GM12864 (cell line): ENCODE measurements at places on chromosomes 16 and 17.

GRCh38 chr17:74442670-74443515, 11.0 kb downstream of the GPRC5C start:
- DNase-seq: no peak

DNA sequence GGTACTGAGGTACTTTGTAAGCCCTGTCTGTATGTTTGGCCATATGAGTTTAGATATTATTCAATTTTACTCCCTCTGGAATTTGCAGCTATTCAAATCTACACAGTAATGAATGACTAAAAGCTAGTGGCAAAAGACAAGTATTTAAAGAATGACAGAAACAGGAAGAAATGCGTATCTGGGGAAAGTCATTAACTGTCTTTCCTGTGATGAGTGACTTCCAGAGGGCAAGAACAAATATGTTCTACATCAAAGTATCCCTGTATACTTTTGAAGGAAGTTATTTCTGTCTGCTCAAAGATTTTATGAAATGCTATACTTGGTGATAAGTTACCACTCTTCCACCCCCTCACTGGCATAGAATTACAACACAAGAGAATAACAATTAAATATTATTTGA, 489.3 kb upstream of the SOX9 start:
- DNase-seq: no peak

DNA sequence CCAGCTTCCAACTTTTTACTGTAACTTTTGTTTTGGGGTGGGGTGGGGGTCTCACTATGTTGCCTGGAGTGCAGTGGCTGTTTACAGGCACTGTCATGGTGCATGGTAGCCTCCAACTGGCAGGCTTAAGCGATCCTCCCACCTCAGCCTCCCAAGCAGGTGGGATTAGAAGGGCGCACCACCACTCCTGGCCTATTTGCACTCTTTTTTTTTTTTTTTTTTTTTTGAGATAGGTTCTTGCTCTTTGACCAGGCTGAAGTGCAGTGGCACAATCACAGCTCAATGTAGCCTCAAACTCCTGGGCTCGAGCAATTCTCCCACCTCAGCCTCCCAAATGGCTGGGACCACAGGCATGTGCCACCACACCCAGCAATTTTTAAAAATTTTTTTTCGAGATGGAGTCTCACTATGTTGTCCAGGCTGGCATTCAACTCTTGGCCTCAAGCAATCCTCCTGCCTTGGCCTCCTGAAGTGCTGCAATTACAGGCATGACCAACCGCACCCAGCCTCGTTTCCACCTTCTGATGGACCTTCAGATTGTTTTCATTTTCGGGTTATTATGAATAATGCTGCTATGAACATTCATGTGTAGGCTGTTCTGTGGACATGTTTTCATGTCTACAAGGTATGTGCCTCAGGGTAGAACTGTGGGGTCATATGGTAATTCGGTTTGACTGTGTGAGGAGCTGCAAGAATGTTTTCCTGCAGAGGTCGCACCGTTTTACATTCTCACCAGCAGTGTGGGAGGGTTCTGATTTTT, 10.9 kb downstream of the TRAP1 start:
- DNase-seq: no peak

- no peak for DNase-seq
Measured at GRCh38 chr16:70695331-70696070, 9.6 kb upstream of the MTSS2 start.

DNA sequence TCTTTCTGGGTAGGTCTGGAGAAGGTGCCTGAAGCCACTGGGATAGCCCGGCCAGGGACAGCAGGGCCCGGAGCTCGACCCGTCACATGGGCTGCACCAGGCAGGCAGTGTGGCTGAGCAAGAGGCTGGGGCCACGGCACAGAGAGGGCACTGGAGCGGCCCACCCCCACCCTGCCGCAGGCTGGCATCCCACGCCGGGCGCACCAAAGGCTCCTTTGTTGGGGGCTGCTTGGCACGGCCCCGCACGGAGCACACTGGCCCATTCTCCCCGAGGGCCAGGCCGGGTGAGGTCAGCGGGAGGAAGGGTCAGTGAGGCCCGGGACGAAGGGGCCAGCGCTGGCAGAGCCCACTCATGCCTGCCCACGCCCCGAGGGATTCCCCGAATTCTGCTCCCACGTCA, 36.5 kb upstream of the PVALEF start:
- DNase-seq: no peak

DNA sequence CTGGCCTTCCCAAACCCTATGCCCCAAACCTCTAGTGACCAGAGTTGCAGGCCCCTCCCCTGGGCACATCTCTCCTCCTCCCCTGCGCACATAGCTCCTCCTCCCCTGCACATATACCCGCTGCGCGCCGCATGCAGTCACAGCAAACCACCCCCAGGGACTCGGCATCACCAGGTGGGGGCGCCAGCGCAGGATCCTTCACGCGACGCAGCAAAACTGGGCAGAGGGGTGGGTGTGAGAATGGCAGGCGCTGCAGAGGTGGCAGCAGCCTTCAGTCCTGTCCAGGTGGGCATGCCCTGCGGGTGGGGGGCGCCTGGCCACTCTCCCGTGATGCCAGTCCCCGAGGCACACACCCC, 5.6 kb downstream of the CORO6 start:
- peak; percentile 71 for DNase-seq

DNA sequence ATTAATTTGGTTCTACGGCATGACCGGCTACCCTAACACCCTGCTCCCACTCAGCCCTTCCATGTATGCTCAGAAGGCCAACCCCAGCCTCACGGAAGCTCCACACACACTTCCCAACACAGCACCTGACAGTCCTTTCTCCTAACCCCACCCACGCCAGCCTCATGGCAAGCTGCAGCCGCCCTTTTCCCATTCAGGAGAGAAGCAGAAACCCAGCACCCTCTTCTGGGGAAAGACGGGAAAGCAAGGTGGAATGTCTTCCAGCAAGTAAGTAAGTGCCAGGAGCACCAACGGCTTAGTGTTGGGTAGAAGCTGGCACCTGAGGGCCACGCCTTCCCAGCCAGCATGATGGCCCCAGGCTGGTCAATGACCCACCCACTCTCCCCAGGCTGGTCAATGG, 32.1 kb downstream of the ABR start:
- no peak for DNase-seq

DNA sequence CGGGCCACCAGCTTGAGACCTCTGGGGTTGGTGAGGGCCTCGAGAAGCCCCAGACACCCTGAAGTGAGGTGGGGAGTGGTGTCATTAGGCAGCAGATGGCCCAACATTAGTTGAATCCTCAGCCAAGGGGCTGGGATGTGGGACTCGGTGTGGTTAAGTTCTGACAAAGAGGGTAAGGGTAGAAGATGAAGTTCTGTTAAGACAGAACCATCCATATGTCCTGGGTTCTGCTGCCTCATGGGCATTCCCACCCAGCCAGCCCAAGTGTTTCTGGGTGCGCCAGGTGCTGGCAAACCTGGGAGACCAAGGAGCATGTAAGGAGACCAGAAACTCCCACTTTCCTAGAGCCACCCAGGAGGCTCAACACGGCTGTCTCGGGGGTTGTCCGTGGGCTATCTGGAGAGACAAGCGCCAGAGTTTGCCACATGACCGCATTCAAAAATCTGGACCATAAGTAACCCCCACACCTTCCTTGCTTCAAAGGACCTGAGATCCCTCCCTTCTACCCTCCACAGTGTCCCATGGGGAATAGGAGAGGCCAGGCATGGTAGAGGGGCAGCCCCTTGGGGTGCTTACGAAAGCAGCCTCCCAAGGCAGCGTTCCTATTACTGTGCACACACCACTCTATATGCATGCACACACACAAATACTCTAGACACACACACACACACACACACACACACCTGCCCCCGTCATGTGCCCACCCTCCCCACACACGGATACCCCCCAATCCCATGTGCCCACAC, 128.7 kb downstream of the C16orf78 start:
- DNase-seq: no peak

DNA sequence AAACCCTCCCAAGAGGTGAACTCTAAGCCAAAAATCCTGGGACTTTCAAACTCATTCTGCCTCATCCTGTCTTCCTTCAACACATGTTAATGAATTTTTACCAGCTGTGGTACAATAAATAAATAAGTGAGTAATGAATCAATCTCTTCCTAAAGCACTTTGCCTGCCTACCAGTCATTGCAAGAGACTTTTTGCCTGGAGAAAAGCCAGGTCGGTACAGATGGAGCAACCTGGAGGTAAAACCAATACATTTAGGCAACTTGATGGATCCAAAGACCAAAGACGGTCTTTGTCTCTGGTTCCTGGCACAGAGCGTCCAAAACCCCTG, 324.2 kb downstream of the PMP22 start:
- no peak for DNase-seq

DNA sequence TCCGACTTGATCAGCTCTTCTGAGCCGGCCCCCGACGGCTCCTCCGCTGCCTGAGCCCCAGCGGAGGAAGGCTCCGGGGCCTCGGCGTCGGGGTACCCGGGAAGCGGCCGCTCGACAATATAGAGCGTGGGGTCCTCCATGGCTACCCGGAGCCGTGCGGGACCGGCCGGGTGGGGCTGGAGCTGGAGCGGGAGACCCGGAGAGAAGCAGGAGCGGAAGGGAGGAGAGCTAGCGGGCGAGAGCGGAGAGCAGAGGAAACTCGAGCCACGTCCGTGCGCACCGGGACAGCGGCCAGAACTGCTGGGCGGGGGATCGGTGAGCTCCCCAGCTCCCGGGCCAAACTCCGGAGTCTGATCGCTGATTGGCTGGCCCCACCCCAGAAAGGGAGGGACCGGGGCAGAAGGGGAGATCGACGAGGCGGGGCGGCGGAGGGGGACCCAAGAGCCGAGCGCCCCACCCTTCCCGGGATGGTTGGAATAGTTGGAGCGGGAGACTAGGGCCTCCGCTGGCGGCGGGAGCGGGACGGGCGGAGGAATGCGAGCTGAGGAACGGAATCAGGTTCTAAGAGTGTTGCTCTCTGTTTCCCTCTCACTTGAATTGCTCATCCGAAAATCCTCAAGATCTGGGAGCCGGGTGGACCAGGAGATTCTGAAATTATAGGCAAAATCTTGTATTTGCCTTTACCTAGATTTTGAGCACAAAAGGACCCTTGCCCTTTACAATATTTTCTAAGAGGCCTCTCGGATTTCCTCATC, at the start of gene CAVIN1:
CAVIN1 (minus strand) TSS at position 299 of the 755 bp plus-strand sequence; CDS start at position 140, 159 bp downstream.
- no peak for DNase-seq

GRCh38 chr17:29169806-29170591, 10.2 kb downstream of the MYO18A start:
- DNase-seq: no peak

DNA sequence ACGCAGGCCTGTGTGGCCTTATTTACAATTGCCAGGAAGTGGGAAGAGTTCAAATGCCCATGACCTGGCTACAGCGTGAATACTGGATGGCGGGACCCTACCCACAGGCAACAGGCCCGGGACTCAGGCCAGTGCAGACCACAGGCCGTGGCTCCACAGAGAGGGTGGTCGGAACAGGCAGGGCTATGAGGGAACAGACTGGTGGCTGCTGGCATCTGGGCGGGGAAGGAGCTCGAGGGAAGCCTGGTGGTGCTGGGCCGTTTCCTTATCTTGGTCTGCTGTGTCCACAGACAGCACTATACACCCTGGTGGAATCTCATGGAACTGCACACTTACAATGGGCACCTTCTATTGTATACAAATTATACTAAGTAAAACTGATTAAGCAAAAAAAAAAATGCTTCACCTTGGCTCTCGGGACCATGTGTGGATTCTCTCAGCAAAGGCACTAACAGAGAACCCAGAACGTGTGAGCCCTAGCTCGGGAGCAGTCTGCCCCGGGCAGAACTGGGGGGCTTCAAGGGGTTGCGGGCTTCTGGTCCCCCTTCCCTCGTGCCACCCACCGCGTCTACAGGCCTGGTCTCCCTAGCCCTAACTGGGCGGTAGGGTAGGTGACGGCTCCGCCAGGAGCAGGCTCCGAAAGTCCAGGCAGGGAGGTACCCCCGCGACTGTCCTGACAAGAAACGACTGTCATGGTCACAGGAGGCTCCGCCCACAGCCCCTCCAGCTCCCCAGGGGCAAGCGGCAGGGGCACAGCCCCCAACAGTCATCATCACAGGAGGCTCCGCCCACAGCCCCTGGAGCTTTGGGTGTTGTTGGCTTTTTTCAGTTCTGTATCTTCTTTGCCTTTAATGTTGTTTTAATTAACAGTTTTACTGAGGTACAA, 21.8 kb downstream of the CEP131 start:
- DNase-seq: no peak

- no peak for DNase-seq
Measured at GRCh38 chr16:3769013-3769412, 51.7 kb upstream of the TRAP1 start.

- no peak for DNase-seq
Measured at GRCh38 chr16:58085171-58085570, 44.0 kb downstream of the CFAP20 start.

DNA sequence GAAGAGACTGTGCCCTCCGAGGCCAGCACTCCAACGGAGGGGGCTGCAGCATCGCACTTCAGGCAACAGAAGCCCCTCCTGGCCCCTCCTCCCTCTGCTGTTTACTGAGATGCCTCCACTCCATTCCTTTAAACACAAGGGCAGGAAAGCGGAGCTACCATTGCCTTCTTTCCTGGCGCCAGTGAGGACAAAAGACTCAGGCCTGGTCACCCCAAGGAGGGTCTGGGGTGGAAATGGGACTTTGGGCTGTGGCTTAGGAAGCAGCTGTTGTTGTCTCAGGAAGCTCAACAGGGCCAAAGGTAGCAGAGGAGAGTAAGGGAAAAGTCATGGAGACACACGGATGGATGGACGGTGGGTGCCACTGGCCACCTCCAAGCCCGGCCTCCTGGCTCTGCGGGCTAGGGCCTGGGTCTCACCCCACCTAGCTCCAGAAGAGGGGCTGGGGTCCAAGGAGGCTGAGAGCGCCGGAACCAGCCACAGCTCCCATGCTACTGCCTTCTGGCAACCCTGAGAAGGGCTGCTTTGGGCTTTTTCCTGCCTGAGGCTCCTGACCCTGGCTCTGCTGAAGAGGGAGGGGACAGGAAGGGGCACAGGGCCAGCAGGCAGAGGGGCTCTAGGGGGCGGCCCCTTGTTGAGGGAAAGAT, 11.1 kb downstream of the CD300LG start:
- no peak for DNase-seq

DNA sequence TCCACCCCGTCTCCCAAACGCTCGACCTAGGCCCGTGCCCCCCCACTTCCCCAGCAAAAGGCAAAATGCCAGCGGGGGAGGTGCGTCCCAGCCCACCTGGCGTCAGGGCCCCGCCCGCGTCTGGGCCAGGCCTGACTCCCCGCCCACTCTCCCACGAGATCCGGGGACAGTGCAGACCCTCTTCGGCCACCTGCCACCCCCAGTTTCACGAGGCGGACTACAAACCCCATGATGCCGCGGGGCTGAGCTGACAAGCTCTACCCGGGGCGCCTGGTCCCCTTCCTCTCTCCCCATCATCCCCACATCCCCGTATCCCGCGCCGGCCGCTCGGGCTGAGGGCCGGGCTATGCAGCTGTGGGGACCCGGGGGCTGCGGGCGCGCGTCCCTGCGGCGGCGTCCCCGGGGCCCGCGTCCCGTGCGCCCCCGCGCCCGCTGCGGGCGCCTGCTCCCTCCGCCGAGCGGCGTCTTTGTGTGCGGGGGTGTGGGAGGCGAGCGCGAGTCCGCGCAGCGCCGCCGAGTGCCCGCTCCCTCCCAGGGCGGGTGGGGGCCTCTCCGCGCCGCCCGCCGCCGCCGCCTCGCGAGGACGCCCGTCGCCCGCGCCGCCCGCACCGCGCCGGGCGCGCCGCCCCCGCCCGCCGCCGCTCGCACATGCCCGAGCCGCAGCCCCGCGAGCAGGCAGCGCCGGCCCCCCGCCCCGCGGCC, at the start of gene ANKRD13B:
ANKRD13B (plus strand) TSS at position 283 of the 702 bp plus-strand sequence. CDS start 490 bp downstream, outside the sequence.
- no peak for DNase-seq
